ENCODE measurements at places on chromosomes 6 and 20.

DNA sequence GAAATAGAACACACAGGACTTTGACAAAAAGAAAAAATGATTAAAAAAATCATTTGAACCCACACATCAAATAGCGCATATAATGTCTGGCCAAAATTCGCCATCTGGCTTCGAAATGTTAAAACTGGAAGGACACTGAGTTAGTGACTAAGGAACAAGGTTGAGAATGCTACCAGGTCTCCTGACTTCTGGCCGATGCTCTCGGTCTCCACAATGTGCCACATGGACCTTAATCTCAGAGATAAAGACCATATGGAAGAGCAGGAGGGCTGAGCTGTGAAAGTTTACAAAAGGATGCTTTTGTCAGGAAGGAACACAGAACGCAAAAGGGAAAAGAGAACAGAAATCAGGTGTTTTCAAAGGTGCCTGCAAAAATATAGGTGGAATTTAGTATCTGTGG, 54.7 kb downstream of the FAXC start:
- DNase-seq = no peak

GRCh38 chr6:135002229-135002844, 52.3 kb downstream of the HBS1L start:
- DNase-seq = no peak

DNA sequence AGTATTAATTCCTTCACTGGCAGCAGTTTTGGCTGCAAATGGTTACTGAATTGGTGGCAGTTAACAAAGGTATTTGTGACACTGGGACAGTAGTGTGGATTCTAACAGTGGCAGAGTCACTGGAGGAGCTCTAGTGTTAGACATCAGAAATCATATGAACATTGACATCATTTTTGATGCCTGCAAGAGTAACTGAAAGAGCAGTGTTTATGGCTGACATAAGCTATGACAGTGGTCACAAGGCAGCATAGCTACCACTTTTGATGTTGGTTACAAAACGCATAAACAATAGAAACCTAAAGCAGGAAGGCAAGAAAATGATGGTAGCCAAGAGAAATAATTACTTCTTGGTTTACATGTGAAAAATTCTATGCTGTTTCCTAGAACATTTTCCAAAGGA, 326.7 kb upstream of the MAN1A1 start:
- no peak for DNase-seq

- no peak for DNase-seq
Observed at GRCh38 chr6:112468359-112468758, 121.2 kb downstream of the RFPL4B start.

DNA sequence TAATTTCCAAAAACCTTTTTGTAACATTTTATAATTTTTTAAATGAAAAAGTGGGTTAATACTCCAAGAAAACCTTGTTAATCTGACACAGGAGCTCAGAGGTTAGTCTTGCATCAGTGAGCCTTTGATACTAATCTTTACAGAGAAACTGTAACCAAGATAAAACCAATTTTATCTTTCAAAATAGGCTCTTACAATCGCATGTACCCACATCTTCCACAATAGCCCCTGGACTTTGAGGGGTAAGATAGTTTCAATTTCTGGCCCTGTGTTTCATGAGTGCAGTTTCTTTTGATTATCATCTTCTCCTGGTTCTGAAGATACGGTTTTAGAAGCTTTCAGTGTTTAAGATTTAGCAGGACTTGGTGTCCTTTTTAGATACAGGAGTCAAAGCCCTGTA, 34.5 kb upstream of the MAS1L start:
- DNase-seq = no peak

GRCh38 chr20:40173872-40174271, 515.2 kb downstream of the MAFB start:
- DNase-seq = no peak

DNA sequence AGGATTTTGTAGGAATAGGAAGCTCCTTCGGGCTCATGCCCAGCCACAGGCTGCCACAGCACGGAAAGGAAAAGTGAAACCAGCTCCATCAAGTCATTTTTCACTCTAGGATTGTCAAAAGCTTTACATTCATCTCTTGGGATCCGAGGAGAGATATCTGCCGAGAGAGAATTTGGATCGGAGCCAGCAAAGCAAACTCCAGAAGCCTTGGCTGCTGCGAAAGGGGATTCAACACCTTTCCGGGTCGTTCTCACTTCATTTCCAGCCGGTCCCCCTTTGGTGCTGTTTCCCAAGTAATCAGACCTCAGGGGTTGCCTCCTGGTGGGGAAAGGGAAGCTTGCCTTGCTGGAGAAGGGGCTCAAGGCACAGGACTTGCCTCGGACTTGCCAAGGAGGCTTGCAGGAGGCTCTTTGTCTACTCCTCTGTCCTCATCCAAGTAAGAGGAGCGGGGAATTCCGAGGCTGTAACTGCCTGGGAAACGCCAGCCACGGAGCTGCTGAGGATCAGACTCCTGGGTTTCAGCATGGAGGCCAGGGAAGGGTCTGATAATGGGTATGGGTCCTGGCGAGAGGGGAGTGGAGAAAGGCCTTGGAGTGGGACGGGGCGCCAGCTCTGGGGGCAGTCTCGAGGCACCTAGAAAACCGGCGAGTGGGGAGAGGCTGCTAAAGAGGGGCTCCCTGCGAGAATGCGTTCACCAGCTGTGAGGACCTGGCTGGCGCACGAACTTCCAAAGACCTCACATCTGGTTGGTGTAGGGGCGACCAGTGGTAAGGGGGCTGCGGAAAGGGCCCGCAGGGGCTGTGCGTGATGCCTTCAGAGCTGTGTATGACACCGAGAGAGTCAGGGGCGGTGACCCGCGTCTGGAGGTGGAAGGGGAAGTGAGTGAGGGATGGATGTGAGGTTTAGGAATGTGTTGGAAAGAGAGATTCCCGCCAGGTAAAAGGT, 702 bp downstream of the ETV7 start:
- peak; percentile 2 for DNase-seq

DNA sequence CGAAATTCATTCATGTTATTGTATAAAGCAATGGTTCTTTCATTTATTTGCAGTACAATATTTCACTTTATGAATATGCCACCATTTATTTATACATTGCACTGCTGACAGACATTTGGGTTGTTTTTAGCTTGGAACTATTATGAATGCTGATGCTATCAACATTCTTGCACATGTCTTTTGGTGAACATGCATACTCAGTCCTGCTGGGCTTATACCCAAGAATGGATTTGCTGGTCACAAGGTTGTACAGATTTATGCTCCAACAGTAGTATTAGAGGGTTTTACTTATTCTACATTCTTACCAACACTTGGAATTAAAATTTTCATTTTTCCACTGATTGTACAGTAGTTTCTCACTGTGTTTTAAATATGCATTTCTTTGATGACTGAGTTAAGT, 126.2 kb downstream of the PTPRK start:
- no peak for DNase-seq

DNA sequence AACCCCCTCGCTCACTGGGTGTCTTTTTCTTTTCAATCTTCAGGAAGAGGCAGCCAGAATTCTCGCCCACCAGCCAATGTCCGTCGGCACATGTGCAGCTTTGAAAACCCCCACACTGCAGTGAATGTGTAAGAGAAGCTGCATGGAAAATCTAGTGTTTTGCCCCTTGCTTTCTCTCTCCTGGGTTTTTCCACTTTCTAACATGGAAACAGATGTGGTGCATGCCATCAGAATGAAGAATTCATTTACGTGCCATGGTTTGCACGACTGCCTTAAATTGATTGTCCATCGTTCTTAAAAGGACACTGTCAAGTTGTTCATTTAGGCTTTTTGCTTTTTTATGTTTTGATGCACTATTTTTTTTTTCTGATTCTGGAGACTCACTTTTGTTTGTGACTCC, 117.1 kb upstream of the RAB32 start:
- no peak for DNase-seq

GRCh38 chr20:23823621-23824324, 2.8 kb downstream of the CST2 start:
- DNase-seq = no peak

DNA sequence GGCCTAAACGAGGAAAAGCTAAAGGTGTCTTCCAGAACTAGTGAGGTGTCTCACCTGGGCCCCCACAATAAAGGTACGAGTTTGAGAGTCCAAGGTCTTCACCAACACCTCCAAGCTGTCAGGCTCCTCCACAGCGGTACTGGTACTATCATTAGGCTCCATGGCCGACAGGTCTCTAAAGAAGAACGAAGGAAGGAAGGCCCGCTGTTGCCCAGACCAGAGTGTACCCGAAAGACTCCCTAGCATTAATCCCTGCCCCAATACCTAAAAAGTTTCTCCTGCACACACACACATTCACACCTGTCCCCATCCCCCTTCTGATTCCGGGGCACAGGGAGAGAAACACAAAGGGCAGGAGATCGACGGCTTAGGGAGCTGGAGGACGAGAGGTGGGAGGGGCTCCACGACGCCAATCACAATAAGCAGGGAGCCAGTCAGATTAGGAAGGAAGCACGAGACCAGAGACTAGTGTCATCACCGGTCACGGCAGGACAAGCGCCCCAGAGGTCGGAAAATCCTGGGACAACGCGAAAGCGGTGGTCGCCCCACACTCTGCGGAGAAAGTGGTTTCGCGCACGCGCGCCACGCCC, 764 bp downstream of the BAG6 start:
- no peak for DNase-seq

GRCh38 chr6:143332153-143332845, 118.2 kb downstream of the ADAT2 start:
- no peak for DNase-seq
